Naive thymus-derived CD4-positive, alpha-beta T cell (primary cell): ENCODE measurements at places on chromosomes 1 and 21.
A peak's percentile ranks its signal among the peaks of the same experiment; 100 is the strongest.

DNA sequence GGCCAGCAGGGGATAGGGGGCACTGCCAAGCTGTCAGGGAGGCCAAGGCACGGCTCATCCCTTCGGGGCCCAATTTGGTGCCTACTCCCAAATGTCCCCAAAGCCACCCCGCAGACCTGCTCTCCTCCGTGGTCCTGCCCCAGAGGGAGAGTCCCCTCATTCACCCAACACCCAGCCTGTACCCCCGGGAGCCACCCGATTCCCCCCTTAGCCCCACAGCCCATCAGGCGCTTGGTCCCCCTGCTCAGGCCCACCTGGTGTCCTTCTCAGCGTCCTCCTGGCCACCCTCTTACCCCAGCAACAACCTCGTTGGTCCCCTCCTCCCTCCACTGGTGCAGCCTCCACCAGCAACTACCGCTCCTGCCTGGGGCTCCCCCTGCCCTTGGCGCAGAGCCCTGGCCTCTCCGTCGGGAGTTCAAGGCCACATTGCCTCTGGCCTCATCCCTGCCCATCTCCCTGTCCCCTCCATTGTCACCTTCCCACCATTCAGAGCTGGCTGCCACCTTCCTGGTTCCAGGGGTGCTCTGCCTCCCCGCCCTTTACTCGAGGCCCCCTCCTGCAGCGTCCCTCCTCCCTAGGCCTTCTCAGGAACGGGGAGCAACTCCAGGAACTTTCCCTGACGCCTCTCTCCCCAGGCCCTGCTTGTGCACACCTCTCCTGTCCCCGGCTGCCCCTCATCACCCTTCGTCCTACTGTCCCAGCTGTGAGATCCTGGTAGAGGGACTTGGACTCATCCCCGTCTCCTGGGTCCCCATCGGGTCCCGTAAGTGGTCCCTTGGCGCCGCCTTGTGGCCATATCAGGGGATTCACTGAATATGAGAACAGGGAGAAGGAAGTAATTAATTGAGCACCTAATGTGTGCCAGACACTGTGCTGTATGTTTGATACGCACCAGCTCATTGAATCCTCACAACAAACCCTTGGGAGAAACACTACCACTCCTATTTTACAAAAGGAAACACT, 73.9 kb downstream of the RAP1GAP start:
- no peak overlapping the region for H3K4me3 ChIP-seq
- no peak overlapping the region for H3K27ac ChIP-seq
- H3K27me3 ChIP-seq = no peaks in the 10 kb centered on the region
- no peaks in the 10 kb centered on the region for H3K36me3 ChIP-seq

- H3K27me3 ChIP-seq = no peaks in the 10 kb centered on the region
- H3K36me3 ChIP-seq = no peaks in the 10 kb centered on the region
- no peak for DNase-seq
These were observed 663.9 kb downstream of the AJAP1 start for GRCh38 chr1:5318143-5318816.

GRCh38 chr1:11749203-11749689, 12.7 kb upstream of the C1orf167 start:
- no peaks in the 10 kb centered on the region for H3K36me3 ChIP-seq
- no peaks in the 10 kb centered on the region for H3K27me3 ChIP-seq
- H3K27ac ChIP-seq = peak overlapping the region; percentile 14
- no peak overlapping the region for H3K4me3 ChIP-seq
- peak; percentile 57 for DNase-seq

- H3K27me3 ChIP-seq = peaks cover 38% of the 10 kb centered on the region
- no peak overlapping the region for H3K4me3 ChIP-seq
- peaks cover 6% of the 10 kb centered on the region for H3K4me1 ChIP-seq
- H3K27ac ChIP-seq = no peak overlapping the region
These were observed 123.3 kb upstream of the DPYD start for GRCh38 chr1:98044071-98044697.

DNA sequence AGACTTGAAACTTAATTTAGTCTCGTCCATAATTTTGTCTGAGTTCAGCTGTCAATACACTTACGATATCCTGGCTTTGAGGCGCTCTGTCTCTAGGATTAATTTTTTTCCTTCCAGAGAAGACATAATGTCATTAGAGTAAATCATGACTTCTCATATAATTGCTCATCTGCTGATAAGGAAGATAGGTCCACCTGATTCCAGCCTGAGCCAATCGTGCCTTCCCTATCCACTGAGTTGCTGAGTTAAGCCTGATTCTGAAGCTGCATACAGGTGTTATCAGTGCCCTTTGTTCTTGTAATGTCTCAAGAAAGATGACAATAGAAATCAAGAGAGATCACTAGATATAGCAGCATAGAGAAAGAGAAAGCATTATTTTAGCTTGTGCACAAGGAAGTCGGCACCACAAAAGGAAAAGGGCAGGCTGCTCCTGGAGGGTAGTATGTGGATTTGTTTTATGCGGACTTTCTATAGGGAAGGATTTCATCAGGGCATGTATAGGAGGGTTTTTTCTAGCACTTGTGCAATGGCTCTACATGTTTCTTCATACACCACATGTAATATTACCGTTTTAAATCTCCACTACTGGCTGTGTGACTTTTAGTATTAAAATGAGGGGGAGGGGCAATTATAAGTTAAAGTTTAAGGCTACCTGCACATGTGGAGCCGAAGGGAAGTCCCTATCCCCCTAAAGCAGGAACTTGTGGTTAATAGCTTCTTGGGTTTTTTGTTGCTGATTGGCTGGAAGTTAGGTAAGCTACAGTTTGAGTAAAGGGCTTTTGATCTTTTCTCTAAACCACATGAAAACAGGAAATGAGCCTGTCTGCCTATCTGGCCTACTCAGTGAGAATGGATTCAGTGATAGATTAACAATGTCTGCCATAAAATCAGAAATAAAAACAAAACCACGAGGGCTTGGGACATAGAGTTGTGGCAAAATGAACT, 133.4 kb downstream of the PLPPR5 start:
- H3K27me3 ChIP-seq = no peaks in the 10 kb centered on the region
- no peaks in the 10 kb centered on the region for H3K36me3 ChIP-seq
- peak overlapping the region; percentile 83 for H3K27ac ChIP-seq
- H3K4me1 ChIP-seq = peaks cover 18% of the 10 kb centered on the region
- DNase-seq = peak; percentile 92
- peak overlapping the region; percentile 56 for H3K4me3 ChIP-seq

- H3K36me3 ChIP-seq = no peaks in the 10 kb centered on the region
- H3K27me3 ChIP-seq = no peaks in the 10 kb centered on the region
- no peak overlapping the region for H3K27ac ChIP-seq
- no peaks in the 10 kb centered on the region for H3K4me1 ChIP-seq
These were observed 263.5 kb upstream of the PLD5 start for GRCh38 chr1:242787968-242788367.

- peak; percentile 60 for DNase-seq
- peak overlapping the region; percentile 37 for H3K27ac ChIP-seq
- H3K4me1 ChIP-seq = peaks cover 58% of the 10 kb centered on the region
- no peaks in the 10 kb centered on the region for H3K27me3 ChIP-seq
These were observed 602.9 kb downstream of the NPHP4 start for GRCh38 chr1:5389101-5389885.

GRCh38 chr1:28208818-28209441, 23.9 kb downstream of the DNAJC8 start:
- no peak overlapping the region for H3K4me3 ChIP-seq
- peaks cover 15% of the 10 kb centered on the region for H3K36me3 ChIP-seq
- H3K27me3 ChIP-seq = no peaks in the 10 kb centered on the region
- H3K4me1 ChIP-seq = no peaks in the 10 kb centered on the region
- peak; percentile 43 for DNase-seq

GRCh38 chr1:113943028-113943811, 14.1 kb downstream of the HIPK1 start:
- DNase-seq = no peak
- H3K4me3 ChIP-seq = no peak overlapping the region
- no peaks in the 10 kb centered on the region for H3K27me3 ChIP-seq
- peaks cover 51% of the 10 kb centered on the region for H3K4me1 ChIP-seq
- no peak overlapping the region for H3K27ac ChIP-seq

DNA sequence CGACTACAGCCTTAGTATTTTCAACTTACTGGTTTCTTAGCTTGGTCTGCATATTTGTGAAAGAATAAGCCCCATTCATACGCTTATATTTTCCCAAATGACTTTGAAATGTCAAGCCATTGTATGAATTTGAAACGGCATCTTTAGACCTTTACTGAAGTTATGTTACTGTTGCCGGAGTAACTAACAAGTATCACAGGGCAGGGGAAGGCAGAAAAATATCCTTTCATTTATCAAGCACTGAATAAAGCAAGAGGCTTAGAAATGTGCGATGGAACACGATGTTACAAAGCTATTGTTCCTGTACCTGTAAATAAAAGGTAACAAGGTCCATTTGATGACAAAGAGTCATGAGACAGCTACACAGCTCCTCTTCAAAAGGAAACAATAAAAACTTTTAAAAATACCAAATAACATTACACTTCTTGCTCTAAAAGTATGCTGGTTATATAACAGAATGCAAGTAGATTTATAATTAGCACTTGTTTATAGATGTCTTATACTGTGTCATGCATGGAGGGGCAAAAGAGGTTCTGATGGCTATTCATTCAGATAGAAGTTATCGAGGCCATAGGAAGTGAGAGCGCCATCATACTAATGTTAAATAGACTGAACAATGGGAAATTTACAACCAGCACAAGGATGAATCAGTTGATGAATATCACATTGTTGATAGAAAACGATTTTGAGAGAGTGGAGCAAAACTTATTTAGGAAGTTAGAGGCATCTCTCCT, 322.6 kb downstream of the RGS7 start:
- H3K27ac ChIP-seq = no peak overlapping the region
- H3K4me3 ChIP-seq = no peak overlapping the region

DNA sequence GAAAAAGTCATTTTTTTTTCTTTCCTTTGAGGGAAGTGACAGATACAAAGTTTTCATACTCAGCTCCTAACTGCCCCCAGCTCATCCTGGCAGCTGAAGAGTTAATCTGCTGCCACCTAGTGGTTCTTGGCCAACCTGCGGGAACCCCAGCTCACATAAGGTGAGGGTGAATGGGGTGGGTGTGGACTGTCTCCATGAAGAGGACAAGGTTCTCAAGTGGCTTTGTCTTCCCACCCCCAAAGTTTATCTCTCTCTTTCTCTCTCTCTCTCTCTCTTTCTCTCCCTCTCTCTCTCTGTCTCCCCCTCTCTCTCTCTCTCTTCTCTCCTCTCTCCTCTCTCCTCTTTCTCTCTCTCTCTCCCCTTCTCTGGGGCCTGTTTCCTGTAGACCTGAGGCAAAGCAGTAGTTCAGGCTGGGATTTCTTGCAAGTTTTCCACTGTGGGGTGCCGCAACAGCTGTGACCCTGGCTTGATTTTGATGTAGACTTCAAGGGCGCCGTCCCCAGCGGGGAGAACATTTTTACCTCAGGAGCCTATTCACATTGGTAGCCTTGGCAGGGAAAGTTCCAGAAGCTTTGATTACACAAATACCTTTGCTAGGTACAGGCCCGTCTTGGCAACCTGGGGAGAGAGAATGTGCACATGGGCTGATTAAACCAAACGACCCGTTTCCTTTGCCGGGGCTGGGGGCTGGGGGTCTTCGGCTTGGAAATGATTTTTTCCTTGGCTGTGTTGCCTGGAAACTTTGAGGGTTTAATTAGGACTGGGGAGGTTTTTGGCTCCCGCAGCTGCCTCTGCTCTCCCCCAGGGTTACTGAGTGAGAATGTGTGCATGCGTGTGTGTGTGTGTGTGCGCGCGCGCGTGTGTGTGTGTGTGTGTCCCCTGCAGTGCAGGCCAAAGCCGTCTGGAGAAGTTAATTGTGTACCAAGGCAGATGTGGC, 135.9 kb downstream of the TM2D1 start:
- H3K36me3 ChIP-seq = no peaks in the 10 kb centered on the region
- no peak overlapping the region for H3K4me3 ChIP-seq
- H3K27ac ChIP-seq = no peak overlapping the region

DNA sequence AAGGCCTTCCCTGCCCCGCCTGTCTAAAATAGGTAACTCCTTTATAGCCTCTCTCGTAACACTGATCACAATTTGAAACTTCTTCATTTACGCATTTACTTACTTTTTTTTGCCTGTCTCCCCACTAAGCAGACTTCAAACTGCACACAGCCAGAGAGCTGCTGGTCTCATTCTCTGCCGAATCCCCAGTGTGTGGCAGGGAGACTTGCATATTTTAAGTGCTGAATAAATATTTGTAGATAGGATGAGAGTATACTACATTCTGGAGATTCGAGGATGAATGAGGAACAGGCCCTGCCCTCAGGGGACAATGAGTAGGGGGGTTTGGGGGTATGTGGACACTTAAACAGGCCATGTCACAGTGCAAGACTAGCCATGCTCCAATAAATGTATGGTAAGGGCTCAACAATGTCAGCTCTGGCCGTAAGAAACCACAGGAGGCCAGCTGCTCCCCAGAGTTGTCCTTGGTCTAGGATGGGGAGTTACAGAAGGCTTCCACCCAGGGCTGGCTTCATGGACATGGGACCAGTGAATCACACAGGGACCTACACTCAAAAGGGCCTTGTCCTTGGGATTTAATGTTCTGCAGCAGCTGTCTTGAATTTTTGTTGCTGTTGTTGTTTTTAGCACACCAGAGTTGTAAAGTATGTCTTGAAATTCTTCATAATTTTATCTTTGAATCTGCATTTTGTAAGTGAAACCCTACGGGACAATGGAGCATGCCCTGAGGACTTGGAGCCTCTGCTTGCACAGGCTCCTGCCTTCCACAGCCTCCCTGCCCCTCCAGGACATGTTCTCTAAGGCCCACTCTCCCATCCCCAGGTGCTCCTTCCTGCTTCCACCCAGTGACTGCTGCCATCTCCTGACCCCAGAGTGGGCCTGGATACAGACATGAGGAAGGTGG, 8.5 kb downstream of the DIO1 start:
- H3K4me1 ChIP-seq = no peaks in the 10 kb centered on the region
- H3K36me3 ChIP-seq = no peaks in the 10 kb centered on the region
- H3K27ac ChIP-seq = no peak overlapping the region
- H3K27me3 ChIP-seq = no peaks in the 10 kb centered on the region
- no peak for DNase-seq
- H3K4me3 ChIP-seq = no peak overlapping the region

DNA sequence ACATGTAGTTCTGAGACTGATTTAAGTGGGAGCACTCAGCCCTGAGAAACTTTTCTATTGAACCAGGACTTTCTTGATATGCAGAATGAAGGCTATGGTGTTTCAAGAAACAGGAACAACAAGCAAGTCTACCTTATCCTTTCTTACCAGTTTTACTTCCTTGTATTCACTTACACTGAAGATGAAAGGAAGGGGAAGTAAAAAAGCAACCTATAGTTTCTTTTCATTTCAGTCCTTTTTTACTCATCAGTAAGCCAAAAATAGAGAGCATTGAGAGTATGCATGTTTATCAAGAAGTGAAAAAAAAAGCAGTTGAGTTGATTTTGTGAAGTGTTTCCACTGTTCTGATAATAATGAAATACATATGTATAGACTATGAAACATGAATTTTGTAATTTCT, 1010.3 kb downstream of the AMY1C start:
- H3K27ac ChIP-seq = no peak overlapping the region
- H3K4me1 ChIP-seq = no peaks in the 10 kb centered on the region
- no peaks in the 10 kb centered on the region for H3K36me3 ChIP-seq
- no peaks in the 10 kb centered on the region for H3K27me3 ChIP-seq
- no peak for DNase-seq

GRCh38 chr1:39462074-39462473, 29.4 kb upstream of the BMP8A start:
- no peaks in the 10 kb centered on the region for H3K4me1 ChIP-seq
- H3K4me3 ChIP-seq = no peak overlapping the region
- no peaks in the 10 kb centered on the region for H3K27me3 ChIP-seq
- peaks cover 39% of the 10 kb centered on the region for H3K36me3 ChIP-seq
- DNase-seq = no peak
- no peak overlapping the region for H3K27ac ChIP-seq
